Cardiac fibroblast (primary cell): ENCODE measurements at places on chromosomes 4 and X.

- no peak for DNase-seq
Observed at GRCh38 chr4:34280131-34280530, 1964.2 kb downstream of the ARAP2 start.

DNA sequence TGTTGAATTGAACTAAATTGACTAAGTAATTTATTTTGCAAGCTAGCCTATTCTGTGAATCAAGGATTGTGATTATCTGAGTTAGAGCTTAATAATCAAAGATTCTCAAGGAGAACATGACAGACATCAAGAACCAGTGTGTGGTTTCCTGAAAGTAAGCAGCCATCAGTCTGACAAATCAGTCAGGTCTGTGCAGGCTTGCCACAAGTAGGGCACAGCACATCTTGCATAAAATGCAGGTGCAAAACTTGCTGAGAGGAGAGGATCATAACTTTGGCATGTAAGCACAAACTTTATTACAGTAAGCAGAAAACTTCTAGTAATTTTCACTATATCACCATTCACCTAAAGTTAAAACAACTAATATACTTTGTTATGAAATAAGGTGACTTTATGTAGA lies 22.5 kb downstream of the FAM241A start:
- DNase-seq, result no peak

- DNase-seq, result peak; percentile 25
Observed at GRCh38 chr4:55445921-55446577, 50.3 kb downstream of the TMEM165 start.

DNA sequence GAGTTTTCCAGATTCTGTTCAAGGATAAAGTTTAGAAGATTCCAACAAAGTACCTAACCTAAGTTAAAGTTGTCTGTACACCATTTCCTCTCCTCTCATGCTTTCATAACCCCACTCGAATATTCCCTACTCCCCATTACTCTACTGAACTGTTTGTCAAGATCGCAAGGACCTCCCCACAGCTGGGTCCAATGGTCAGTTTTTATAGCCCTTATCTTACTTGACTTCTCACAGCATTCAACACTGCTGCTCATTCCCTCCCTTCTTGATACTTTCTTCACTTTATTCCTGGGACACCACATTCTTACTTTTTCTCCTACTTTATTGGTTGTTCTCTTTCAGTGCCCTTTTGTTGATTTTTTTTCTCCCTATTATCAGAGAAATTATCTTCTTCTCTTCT lies 30.9 kb downstream of the QDPR start:
- DNase-seq, result no peak

DNA sequence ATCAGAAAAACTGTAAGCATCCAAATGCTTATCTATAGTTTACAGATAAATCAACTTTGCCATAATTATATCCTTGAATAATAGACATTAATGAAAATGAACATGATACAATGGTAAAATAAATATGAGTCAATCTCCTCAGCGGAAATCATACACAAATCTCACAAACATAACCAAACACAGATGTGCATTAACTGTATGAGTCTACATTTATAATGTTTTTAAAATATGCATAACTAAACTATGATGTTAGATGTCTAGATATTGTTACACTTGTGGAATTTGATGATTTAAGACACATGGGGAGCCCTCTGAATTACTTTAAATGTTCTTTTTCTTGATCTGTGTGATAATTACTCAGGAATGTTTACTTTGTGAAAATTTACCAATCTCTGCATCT lies 951.2 kb downstream of the TECRL start:
- DNase-seq, result no peak

- no peak for DNase-seq
Observed at GRCh38 chr4:41358647-41359421, 102.1 kb downstream of the UCHL1 start.

DNA sequence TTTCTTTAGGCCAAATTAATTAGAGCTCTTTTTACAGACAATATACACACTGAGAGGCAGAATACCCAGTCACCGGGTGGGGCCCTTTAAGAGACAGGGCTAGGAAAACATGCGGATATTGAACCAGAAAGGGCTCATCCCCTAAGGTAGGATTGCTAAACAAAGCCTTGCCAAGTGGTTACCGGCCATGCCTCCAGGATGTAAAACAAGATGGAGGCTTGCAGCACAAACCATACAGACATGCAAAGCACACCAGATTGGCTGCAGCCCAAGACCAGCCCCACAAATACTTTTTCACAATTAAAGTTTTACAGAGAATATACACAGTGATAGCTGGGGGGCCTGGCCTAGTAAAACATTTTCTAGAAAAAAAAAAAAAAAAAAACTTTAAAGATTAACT lies 210.0 kb downstream of the KLHL4 start:
- no peak for DNase-seq

GRCh38 chr4:24551492-24552289 lies 32.7 kb downstream of the DHX15 start:
- peak; percentile 48 for DNase-seq

DNA sequence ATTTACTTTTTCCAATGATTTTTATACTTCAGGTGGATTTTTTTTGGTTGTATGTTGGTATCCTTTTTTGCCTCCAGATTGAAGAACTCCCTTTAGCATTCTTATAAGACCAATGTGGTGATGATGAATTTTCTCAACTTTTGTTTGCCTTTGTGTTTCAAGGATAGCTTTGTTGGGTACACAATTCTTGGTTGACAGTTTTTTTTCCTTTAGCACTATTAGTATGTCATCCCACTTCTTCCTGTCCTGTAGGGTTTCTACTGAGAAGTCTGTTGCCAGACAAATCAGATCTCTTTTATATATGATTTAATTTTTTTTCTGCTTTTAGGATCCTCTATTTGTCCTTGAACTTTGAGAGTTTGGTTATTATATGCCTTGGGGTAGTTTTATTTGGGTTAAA lies 463.0 kb upstream of the GALNT7 start:
- DNase-seq, result no peak

GRCh38 chr4:7810783-7811535 lies 128.7 kb downstream of the AFAP1 start:
- DNase-seq, result peak; percentile 34

DNA sequence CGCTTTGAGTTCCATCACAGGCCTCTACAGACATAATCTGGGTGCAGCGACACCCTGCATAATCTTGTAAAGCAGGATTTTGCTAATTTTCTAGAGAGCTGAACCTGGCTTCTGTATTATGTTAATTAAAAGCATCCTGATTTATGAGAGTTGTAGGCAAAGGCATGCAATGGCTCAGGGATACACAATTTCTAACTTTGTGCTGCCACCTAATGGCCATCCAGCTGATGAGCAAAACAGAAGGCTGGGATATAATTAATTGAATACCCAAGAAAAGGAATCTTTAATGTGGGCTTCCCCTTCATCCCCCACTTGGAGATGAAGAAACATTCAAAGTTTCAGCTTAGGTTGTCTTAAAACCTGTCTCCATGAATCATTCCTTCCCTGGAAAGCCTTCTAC lies 78.1 kb downstream of the BMP15 start:
- peak; percentile 46 for DNase-seq
